ENCODE measurements at places on chromosomes 12 and 14. TPM values are rescaled to one million over a fixed set of nuclear protein-coding genes. Genes with fewer than 3 reads are reported as not detected.

SMIM41 gene
- not detected for total RNA-seq

GRCh38 chr12:127310548-127310947 is 956.4 kb upstream of the TMEM132C start:
- no peak for DNase-seq
- H3K4me3 ChIP-seq: no peak overlapping the region
- H3K27me3 ChIP-seq: no peaks in the 10 kb centered on the region
- H3K27ac ChIP-seq: no peak overlapping the region
- H3K36me3 ChIP-seq: no peaks in the 10 kb centered on the region

DNA sequence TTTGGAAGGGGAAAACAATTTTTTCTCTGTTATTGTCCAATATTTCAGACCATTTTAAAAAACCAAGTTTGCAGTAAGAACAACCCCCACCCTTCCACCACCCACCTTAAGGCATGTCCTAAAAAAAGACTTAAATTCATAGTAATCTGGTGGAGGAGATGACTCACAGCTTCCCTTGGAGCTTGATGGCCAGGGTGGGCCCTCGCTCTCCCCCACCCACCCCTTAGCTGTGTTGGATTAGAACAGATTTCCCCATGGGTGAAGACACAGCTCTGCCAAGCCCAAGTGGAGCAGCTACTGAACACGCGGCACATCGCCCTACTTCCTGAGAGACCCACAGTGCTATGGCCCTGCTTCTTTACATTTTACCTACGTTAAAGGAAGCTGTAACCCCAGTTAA is 140.3 kb downstream of the GCH1 start:
- no peaks in the 10 kb centered on the region for H3K36me3 ChIP-seq
- H3K27me3 ChIP-seq: no peaks in the 10 kb centered on the region
- H3K4me1 ChIP-seq: no peaks in the 10 kb centered on the region
- H3K27ac ChIP-seq: no peak overlapping the region

GRCh38 chr14:94682736-94683135 is 70.5 kb downstream of the SERPINA3 start:
- H3K4me1 ChIP-seq: no peaks in the 10 kb centered on the region
- H3K27ac ChIP-seq: no peak overlapping the region
- H3K27me3 ChIP-seq: no peaks in the 10 kb centered on the region
- no peak overlapping the region for H3K4me3 ChIP-seq
- no peaks in the 10 kb centered on the region for H3K36me3 ChIP-seq

JAG2 gene
- total RNA-seq: 0.37 TPM

GRCh38 chr14:20827326-20827725 is 24.7 kb upstream of the RNASE1 start:
- no peaks in the 10 kb centered on the region for H3K4me1 ChIP-seq
- no peak overlapping the region for H3K4me3 ChIP-seq
- no peak overlapping the region for H3K27ac ChIP-seq

DNA sequence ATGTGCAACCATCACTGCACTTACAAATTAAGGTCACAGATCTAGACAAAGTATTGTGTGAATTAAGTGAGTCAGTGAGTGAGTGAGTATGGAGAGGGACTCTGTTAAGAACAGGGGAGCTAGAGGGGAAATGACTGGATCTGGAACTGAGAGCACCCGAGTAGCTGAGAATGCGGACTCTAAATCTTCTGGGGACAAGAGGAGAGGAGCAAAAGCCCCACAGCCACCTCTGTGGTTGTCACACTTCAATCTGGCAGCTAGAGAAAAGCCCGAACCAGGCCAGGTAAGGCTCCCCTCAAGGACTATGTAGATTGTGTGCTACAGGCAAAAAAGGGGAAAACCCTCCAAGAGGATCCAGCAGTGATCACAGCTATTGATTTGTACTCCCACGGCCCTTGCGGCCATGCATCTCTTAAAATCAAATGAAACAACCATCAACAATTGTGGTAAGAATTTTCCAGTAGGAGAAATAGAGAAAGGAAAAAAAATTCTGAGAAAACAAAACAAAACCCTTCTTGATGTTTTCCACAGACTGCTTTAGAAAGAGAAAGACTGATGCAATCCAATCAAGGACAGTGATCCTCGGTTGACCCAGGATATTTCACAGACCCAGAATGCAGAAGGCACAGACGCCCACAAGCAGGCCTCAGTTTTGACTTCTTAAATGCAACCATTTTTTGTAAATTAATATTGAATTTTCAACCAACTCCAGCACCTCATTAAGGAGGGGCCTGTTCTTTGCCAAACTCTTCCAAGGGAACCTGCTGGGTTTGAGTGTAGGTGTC is 109.6 kb downstream of the SLC38A6 start:
- H3K4me3 ChIP-seq: no peak overlapping the region
- H3K27me3 ChIP-seq: no peaks in the 10 kb centered on the region
- H3K27ac ChIP-seq: no peak overlapping the region
- no peaks in the 10 kb centered on the region for H3K36me3 ChIP-seq
- no peaks in the 10 kb centered on the region for H3K4me1 ChIP-seq

GRCh38 chr14:51445001-51445390 is 204.9 kb downstream of the TMX1 start:
- no peak overlapping the region for H3K27ac ChIP-seq
- no peaks in the 10 kb centered on the region for H3K4me1 ChIP-seq
- no peaks in the 10 kb centered on the region for H3K36me3 ChIP-seq
- H3K27me3 ChIP-seq: no peaks in the 10 kb centered on the region
- H3K4me3 ChIP-seq: no peak overlapping the region

CRACR2A gene
- 27.3 TPM for total RNA-seq

DNA sequence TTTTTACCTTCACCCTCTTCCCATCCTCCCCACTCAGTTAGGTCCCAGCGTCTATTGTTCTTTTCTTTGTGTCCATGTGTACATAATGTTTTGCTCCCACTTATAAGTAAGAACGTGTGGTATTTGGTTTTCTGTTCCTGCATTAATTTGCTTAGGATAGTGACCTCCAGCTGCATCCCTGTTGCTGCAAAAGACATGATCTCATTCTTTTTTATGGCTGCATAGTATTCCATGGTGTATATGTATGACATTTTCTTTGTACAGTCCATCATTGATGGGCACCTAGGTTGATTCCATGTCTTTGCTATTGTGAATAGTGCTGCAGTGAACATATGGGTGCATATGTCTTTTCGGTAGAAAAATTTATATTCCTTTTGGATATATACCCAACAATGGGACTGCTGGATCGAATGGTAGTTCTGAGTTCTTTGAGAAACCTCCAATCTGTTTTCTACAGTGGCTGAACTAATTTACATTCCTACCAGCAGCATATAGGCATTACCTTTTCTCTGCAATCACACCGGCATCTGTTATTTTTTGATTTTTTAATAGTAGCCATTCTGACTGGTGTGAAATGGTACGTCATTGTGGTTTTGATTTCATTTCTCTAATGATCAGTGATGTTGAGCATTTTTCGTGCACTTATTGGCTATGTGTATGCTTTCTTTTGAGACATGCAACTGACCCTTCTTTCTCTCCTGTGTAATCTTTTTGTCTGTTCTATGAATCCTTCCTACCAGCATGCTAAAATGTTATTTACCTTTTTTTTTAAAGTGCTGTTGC is 279.7 kb upstream of the AMIGO2 start:
- peak overlapping the region; percentile 8 for H3K4me3 ChIP-seq
- H3K27ac ChIP-seq: no peak overlapping the region
- H3K4me1 ChIP-seq: peaks cover 60% of the 10 kb centered on the region
- no peaks in the 10 kb centered on the region for H3K36me3 ChIP-seq
- no peaks in the 10 kb centered on the region for H3K27me3 ChIP-seq

LRCOL1 gene
- not detected for total RNA-seq

GRCh38 chr12:6826125-6826733 is 2.0 kb upstream of the P3H3 start:
- peaks cover 11% of the 10 kb centered on the region for H3K4me1 ChIP-seq
- H3K27ac ChIP-seq: no peak overlapping the region
- H3K4me3 ChIP-seq: no peak overlapping the region
- no peak for DNase-seq
- H3K36me3 ChIP-seq: no peaks in the 10 kb centered on the region

- no peaks in the 10 kb centered on the region for H3K36me3 ChIP-seq
- no peaks in the 10 kb centered on the region for H3K27me3 ChIP-seq
- H3K4me3 ChIP-seq: no peak overlapping the region
- no peak for DNase-seq
- peaks cover 3% of the 10 kb centered on the region for H3K4me1 ChIP-seq
Observed at GRCh38 chr12:123767613-123768012, 5.5 kb downstream of the DNAH10 start.

ERP27 gene
- 2.1 TPM for total RNA-seq

GRCh38 chr12:43241986-43242385 is 310.0 kb downstream of the ADAMTS20 start:
- H3K27ac ChIP-seq: no peak overlapping the region
- no peaks in the 10 kb centered on the region for H3K36me3 ChIP-seq
- H3K4me1 ChIP-seq: no peaks in the 10 kb centered on the region
- DNase-seq: no peak
- no peaks in the 10 kb centered on the region for H3K27me3 ChIP-seq

DNA sequence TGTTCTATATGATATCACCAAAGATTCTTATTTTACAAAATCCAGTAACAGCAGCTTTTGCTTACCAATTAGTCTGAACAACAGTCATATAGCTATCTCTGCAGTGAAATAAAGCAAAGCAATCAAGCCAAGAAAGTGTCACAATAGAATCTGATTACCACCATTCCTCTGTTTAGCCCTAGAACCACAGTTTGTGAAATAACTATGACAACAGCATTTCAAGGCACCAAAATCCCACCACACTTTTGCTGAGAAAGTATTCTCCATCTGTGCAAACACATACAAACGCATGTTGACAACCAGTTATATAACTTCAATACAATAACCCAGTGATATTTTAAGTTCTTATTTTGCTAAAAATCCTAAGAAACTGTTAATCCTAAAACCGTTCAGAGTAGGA is 7.4 kb downstream of the PPP1R13B start:
- no peaks in the 10 kb centered on the region for H3K36me3 ChIP-seq
- H3K4me1 ChIP-seq: no peaks in the 10 kb centered on the region
- H3K4me3 ChIP-seq: no peak overlapping the region
- no peak for DNase-seq

WDR89 gene
- 30.6 TPM for total RNA-seq
